ENCODE measurements at places on chromosomes 3 and 15.

- no peak for DNase-seq
Measured at GRCh38 chr3:128146201-128146600, 7.1 kb upstream of the EEFSEC start.

DNA sequence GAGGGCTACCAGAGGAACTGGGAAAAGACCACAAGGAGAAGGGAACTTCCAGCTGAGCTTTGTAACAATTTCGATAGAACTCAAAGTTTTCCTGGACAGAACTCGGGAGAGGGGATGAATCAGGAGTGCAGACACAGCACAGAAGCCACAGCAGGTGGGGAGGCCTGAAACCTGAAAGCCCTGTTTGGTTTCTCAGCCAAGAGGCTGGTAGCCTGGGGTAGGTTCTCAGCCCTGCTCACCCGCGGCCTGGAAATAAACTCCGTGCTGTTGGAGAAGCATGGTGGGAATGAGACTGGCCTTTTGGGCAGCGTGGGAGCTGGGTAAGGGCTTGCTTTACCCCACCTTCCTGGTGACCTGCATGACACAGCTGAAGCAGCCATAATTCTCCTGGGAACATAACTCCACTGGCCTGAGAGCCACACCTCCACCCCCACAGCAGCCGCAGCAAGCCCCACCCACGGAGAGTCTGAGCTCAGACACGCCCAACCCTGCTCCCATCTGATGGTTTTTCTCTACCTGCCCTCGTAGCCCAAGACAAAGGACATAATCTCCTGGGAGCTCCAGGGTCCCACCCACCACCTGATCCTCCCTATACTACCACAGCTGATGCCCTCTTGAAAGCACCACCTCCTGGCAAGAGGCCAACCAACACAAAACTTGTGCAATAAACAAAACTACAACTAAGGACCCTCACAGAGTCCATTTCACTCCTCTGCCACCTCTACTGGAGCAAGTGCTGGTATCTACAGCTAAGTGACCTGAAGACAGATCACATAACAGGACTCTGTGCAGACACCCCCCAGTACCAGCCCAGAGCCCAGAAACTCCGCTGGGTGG, 52.5 kb upstream of the CHRM5 start:
- DNase-seq: peak; percentile 6

DNA sequence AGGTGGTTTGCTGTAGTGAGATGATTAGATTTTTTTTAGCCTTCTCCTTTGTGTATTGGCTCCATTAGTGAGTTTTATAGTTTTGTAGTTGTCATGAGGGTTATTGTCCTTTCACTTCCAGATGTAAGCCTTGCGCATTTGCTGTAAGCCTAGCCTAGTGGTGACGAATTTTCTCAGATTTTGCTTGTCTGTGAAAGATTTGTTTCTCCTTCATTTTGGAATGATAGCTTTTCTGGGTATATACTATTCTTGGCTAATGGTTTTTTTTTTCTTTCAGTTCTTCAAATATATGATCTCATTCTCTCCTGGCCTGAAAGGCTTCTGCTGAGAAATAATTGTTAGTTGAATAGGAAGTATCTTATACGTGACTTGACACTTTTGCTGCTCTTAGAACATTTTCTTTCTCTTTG, 166.5 kb upstream of the THRB start:
- DNase-seq: no peak

GRCh38 chr3:30226601-30227151, 379.7 kb upstream of the TGFBR2 start:
- DNase-seq: no peak

- no peak for DNase-seq
Measured at GRCh38 chr3:55097441-55097840, 169.6 kb upstream of the LRTM1 start.
